Cardiac septum (tissue), 1 donor: ENCODE measurements at places on chromosomes 2 and 18.

GRCh38 chr2:224400886-224401632 is 848 bp downstream of the FAM124B start:
- no peak for DNase-seq

DNA sequence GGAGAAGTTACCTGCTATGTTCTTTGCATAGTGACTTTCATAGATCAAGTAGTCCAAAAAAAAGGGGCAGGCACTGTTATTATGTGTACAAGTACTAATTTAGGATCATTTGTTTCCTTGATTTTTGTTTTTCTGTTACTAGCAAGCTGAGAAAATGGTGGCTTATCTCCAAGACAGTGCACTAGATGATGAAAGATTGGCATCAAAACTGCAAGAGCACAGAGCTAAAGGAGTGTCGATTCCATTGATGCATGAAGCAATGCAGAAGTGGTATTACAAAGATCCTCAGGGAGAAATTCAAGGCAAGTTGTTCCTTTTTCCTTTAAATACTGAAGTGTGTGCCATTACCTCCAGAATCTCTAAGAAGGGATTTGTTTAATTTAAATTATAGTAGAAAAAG is 19.6 kb upstream of the KCNJ13 start:
- no peak for DNase-seq

- DNase-seq, result no peak
Observed at GRCh38 chr2:190856985-190857384, 23.6 kb upstream of the GLS start.

- no peak for DNase-seq
Observed at GRCh38 chr2:105748566-105748965, 3.9 kb downstream of the NCK2 start.

DNA sequence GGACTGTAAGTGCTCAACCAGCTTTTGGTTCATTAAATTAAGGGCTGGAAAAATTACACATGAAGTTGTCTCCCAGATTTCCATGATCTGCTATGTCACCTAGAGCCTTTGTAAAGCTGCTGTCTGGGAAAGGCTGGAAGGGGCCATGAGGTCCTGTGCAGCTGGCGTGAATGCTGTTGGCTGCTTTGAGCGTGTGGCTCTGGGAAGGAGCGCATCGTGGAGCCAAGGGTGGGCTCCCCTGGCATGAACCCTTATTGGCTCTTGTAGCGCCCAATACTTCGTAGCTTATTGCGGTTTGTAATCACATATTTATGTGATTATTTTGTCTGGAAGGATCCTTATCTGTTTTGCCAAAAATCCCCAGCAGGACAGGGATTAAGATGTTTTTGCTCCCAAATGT is 70.5 kb upstream of the LMAN1 start:
- no peak for DNase-seq

DNA sequence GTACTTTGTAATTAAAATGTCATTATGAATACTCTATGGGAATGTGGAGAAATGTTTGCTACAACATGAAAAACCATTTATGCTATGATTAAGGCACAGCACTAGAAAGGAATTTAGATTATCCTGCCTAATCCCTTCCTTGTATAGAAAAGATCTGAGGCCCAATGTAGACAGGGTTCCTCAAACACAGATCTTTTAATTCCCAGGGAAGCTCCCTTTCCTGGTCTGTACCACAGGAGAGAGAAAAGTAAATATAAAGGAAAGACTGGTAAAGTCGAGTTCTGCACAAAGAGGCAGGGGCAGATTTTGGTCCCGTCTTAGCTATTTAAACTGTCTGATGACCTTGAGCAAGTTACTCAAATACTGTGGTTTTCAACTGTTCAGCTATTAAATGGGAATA is 84.7 kb downstream of the ICA1L start:
- no peak for DNase-seq

DNA sequence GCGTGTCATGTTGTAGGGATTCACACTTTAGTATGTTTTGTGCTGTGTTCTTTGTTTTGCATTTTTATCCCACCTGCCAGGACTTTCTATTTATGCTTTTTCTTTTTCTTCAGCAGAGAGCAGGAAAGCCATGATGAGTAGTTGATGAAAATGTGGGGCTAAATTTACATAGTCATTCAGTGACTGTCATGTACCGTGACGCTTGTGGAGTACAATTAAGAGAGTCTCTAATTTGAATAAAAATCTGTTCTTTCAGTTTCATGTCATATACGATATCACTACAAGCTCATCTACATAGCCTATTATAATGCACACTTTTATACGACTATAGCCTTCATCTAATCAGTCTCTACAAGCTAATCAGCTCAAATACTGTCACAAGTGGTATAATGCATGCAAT is 112.7 kb upstream of the SPATS2L start:
- DNase-seq, result no peak

DNA sequence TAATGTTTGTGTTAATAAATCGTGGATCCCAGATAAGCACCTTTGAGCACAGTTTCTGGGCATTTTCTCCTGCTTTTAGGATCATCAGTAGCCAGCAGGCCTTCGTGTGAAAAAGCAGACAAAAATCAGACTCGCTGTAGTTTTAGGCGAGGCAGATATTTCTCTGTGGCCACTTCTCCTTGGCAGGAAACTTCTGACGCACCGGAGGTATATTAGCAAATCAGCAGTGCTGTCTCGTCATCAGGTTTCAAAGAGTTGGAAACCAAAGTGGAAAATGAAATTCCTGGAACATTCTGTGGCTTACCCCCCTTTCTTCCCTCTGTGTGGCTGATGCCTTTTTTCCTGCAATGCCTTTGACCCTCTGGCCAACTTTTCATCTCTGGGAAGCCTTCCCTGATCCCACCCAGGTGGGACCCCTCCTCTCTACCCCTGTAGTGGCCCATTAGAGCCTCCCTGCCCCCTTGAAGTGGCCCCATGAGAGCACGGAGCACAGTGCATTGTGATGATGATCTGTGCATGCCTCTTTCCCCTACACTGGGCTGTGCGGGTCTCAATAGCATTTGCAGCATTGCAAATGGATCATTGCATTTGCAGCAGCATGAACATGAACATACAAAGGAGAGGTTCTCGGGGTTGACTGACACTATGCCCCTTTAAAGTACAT is 93.3 kb downstream of the RNF144A start:
- DNase-seq, result no peak

DNA sequence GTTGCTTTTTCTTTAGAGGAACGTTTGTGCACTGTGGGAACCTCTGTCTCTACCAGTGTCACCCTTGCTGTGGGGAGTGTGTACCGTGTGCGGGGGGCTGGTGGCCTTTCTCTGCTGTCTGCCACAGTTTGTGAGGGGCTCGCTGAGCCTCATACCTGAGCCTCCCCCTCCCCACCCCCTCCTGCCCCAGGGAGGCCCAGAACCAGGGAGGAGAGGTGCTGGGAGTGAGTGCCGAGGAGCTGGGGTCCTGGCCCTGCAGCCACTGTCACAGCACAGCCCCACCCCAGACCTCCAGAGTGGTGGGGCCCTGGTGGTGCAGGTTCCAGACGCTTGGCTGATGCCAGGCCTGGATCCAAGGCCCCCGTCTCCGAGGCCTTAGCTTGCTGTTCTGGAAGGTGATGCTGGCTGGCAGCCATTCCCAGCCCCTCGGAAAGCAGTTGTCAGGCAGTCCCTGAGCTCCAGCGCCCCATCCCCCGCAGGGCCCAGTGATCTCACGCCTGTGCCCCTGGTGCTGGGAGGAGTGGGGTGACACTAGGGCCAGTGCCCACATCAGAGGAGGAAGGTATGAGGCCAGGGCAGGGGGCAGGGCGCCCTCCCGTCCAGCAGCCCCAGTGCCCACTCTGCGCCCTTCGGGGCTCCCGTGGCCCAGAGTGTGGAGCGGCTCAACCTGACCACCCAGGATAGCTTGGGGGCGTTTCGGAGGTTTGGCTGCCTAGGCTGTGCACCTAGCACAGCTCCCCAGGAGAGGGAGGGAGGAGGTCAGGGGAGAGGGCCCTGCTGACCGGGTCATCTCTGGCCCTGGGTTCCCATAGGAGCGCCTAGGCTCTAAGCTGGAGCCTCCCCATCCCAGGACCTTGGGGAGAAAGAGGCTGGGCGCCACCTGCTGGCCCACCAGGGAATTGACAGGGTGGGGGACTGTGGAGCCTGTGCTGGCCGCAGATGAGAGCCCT is 53.0 kb upstream of the ALPP start:
- DNase-seq, result peak; percentile 89

DNA sequence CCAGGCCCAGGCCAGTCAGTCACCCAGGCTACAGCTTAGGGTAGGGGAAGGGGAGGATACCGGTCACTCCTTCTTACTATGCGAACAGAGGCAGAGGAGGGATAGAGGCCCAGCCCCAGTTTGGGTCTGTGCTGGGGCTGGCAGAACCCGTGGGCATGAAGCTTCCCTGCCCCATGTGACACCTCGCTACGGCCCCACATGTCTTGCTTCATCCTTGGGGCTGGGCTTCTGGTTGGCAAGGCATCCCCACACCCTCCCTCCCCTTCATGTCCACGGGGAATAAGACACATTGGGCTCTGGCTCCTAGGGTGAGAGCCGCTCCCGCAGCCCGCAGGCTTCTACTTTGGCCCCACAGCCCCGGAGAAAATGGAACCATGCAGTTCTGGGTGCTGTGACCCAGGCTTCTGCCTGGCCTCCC is 32.4 kb downstream of the HS1BP3 start:
- DNase-seq, result peak; percentile 77

GRCh38 chr18:77164763-77165485 is 32.3 kb upstream of the MBP start:
- DNase-seq, result no peak

DNA sequence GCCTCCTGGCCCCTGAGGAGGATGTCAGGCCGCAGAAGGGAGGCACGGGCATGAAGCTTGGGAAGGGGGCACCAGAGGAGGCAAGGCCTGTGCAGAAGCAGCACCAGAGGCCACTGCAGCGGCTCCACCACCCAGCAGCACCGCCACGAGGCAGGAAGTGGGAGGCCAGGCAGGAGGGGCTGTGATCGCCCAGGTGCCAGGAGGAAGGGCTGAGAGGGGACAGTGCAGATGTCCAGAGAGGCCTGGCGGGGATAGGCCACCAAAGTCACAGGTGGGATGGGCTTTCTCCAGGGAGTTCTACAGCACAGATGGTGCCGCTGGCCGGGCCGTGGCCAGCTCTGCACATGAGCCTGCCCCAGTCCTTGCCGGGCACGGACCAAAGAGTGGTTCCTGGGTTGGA is 6.0 kb upstream of the ALPI start:
- peak; percentile 62 for DNase-seq

DNA sequence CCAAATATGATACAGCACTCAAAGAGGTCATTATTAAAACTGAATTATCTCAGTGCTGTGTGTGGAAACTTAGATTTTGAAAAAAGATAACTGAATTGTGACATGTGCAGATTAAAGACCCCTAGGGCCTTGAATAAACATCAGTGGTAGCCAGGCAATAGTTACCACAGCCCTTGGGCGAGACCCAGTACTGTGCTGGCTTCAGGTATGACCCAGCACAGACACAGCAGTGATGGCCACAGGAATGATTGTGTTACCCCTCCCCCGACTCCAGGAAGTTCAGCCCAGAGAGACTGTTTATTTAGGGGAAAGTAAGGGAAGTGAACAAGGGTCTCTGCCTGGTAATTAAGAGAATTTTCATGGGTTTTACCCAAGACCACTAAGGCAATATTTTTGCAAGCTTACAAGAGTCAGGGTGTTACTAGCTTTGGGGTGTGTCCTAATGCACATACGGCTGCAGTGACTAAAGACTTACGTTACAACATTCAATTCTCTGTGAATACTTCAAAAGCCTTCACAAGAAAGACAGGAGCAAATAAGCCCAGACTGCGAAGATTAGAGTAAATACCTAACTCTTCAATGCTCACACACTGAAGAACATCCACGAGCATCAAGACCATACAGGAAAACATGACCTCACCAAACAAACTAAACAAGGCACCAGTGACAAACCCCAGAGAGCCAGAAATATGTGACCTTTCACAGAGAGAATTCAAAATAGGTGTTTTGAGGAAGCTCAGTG is 28.2 kb upstream of the ITGAV start:
- DNase-seq, result no peak

- DNase-seq, result no peak
Observed at GRCh38 chr2:60313470-60314172, 239.8 kb downstream of the BCL11A start.

DNA sequence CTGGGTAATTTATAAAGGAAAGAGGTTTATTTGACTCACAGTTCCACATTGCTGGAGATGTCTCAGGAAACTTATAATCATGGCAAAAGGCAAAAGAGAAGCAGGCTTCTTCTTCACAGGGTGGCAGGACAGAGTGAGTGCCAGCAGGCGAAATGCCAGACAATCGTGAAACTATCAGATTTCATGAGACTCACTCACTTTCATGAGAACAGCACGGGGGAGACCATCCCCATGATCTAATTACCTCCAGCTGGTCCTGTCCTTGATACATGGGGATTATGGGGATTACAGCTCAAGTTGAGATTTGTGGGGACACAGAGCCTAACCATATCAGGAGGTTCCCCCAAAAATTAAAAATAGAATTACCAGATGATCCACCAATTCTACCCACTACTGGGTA is 675.5 kb upstream of the SLC8A1 start:
- DNase-seq, result no peak

GRCh38 chr2:25570161-25570845 is 103.1 kb downstream of the DTNB start:
- DNase-seq, result no peak

- DNase-seq, result no peak
Observed at GRCh38 chr2:223404616-223405015, 197.5 kb downstream of the SCG2 start.

- DNase-seq, result no peak
Observed at GRCh38 chr2:197946562-197946961, 142.2 kb downstream of the PLCL1 start.

GRCh38 chr2:201403880-201404279 is 46.7 kb upstream of the FLACC1 start:
- no peak for DNase-seq

GRCh38 chr2:31247711-31248110 is 13.8 kb downstream of the EHD3 start:
- DNase-seq, result no peak

GRCh38 chr2:107669335-107669734 is 157.4 kb upstream of the RGPD4 start:
- DNase-seq, result no peak

GRCh38 chr18:47250391-47251046 is 941 bp downstream of the SKOR2 start:
- DNase-seq, result no peak

DNA sequence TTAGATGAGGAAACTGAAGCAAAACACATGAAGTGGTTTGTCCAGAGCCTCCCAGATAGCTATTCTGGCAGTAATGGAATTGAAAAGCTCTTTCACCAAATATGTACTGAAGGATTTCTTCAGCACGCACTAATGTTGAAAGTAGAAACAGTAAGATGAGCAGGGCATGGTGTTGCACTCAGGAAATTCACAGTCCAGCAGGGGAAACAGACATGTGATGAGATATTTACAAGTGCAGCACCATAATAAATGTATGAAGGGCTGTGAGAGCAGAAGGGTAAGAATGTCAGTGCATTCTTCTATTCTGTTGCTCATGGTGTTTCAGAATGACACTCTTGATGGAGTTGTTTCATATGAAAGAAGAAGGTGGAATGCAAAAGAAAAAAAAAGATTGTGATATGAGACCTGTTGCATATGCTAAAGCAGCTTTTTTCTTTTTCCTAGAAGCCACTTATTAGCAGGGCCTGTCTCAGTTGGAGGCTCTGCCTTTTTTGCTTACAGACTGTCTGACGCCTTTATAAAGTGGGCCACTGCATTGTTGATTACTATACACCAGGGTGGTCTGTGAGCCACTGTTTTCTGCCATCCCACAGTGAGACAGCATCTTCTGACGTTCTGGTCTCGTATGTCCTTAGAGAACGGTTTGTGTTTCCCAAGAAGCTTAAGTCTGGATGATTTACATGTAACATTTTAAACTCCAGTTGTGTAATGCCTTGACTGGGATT is 516.9 kb downstream of the ARHGAP15 start:
- DNase-seq, result no peak
